ENCODE measurements at places on chromosomes 7 and 10.
A peak's percentile ranks its signal among the peaks of the same experiment; 100 is the strongest.

GRCh38 chr10:35152992-35153391, 26.3 kb downstream of the CREM start:
- DNase-seq = no peak

GRCh38 chr10:50375051-50375452, 123.7 kb upstream of the ASAH2 start:
- DNase-seq = no peak

- no peak for DNase-seq
Observed at GRCh38 chr7:96330193-96330592, 8.3 kb upstream of the SLC25A13 start.

DNA sequence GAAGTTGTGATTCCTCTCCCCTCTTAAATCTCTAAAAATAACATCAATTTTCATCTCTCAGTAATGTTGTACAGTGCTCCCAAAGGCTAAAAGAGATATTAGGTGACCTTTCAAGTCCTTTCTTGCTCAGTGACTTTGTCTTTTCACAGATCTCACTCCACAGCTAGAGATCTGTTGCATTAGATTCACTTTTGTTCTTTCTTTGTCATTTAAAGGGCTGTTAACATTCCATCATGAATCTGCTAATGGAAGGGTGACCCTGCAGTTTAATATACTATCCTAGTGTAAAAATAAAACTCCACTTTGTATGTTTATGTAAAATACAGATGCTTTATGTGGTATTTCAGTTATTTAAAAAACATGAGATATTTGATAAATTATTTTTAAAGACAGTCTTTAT, 30.5 kb downstream of the GNAI1 start:
- DNase-seq = no peak

- no peak for DNase-seq
Observed at GRCh38 chr10:16732376-16732775, 84.8 kb downstream of the RSU1 start.

- DNase-seq = no peak
Observed at GRCh38 chr10:34413214-34413613, 401.9 kb downstream of the PARD3 start.

- no peak for DNase-seq
Observed at GRCh38 chr10:87578842-87579401, 74.2 kb downstream of the MINPP1 start.

DNA sequence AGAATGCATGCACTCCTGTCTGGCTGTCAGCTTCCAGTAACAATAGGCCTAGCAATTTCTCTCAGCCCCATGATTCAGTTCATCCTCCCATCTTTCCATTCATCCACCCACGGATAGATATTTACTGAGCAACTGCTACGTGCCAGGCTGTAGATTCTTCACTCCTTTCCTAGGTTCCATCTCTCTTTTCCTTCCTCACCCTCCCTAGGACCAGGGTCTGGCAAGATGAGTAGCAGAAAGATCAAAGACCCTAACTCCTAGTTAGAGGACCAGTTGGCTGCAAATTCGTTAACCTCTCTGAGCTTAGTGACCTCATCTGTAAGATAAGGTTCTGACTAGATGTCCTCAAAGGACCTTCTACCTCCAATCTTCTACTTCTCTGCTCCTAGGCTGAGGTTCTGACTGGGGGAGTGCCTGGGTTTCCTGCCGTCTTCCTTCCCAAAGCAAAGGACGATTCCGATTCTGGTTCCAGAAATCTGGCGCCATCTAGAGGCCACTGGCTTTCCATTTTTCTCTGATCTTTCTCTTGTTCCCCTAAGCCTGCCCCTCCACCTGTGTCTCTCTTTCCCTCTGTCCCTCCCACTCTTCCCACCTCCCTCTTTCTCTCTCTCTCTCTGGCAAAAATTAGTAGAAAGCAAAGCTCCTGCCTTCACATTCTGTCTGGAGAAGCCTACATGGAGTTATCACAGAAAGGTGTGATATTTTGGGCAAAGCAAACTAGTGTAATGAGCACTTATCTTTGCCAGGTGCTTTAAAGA, 26.2 kb downstream of the TBATA start:
- peak; percentile 26 for DNase-seq

GRCh38 chr7:157576415-157576814, 239.6 kb downstream of the DNAJB6 start:
- DNase-seq = no peak

DNA sequence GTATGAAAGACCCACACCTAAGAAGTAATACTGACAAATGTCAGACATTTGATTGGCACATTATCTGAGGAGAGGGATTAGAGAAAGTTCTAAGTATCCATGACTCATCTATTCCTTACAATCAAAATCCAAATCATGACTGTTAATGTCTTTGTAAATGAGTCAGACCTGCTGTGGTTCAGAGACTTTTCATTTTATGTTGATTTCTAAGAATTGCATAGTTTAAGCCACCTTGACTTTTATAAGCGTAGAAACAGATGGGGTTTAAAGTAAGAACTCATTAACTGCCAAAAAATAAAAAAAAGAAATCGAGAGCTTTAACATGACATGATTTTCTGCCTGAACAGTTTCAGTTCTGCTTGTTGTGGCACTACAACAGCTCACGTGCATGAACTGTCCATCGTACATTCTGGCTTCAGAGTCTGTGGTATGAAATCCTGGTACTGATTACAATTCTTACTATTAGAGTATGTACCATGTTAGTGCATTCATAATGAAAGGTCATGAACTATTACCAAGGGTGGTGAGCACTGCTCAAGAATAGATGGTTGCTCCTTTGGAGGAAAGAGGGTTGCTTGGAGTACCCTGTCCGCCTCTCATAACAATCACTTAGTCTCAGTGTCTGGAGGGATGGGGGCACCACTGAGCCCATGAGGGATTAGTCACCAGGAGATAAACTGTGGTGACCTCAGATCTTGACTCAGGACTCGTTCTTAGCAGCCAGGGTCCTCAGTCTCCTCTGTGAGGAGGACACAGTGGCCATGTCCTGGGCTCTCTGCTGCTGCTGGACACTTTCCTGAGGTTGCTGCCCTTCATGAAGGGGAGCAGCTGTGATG, 42.2 kb downstream of the ACSM6 start:
- no peak for DNase-seq

DNA sequence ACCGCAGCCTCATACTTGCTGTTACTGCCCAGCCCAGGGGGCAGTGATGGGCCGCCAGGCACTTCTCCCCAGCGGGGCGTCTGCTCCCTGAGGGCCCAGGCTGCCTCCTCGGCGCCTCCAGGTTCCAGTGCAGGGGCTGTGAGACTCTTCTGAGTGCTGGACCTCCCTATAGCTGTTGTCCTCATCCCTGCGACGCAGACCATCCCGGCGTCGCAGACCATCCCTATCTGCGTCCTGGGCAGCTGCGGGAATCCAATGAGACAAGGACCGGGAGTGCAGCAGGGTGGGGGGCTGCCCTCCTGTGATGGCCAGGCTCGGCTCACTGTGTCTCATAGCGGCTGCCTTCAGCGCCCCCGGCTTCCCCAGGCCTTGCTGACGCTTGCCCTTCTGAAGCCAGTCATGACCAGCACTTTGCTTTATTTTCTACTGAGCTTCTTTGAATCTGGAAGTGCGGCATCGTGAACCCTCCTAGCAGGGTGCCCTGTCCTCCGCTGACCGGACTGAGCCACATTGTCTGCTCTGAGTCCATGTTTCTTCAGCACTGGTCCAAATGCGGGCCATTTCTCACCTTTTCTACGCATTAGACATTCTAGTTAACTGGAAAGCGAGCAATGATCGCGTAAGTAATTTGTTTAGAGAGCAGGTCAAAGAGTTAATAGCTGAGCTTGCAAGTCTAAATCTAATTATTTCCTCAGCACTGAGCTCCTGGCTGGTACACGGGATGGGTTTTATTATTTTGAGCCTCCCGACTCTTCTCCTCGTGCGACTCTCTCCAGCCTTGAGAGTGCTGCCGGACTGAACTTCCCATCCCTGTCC, 339.5 kb downstream of the WDR37 start:
- no peak for DNase-seq

GRCh38 chr7:105805447-105806019, 70.9 kb downstream of the ATXN7L1 start:
- no peak for DNase-seq

GRCh38 chr10:131123496-131123895, 188.0 kb downstream of the TCERG1L start:
- DNase-seq = no peak

GRCh38 chr7:21029006-21029405, 242.3 kb upstream of the SP8 start:
- no peak for DNase-seq

- DNase-seq = no peak
Observed at GRCh38 chr7:127532151-127532550, 53.2 kb downstream of the GCC1 start.

- DNase-seq = no peak
Observed at GRCh38 chr7:71824006-71824760, 588.0 kb downstream of the CALN1 start.

GRCh38 chr7:99975782-99976521, at the start of gene AZGP1:
Gene AZGP1 (minus strand): TSS chr7:99976031. CDS start chr7:99976020, 11 bp downstream.
- DNase-seq = no peak

GRCh38 chr10:12408472-12408871, 59.1 kb downstream of the CAMK1D start:
- no peak for DNase-seq

- DNase-seq = no peak
Observed at GRCh38 chr10:43671659-43672531, 23.2 kb upstream of the ZNF32 start.

DNA sequence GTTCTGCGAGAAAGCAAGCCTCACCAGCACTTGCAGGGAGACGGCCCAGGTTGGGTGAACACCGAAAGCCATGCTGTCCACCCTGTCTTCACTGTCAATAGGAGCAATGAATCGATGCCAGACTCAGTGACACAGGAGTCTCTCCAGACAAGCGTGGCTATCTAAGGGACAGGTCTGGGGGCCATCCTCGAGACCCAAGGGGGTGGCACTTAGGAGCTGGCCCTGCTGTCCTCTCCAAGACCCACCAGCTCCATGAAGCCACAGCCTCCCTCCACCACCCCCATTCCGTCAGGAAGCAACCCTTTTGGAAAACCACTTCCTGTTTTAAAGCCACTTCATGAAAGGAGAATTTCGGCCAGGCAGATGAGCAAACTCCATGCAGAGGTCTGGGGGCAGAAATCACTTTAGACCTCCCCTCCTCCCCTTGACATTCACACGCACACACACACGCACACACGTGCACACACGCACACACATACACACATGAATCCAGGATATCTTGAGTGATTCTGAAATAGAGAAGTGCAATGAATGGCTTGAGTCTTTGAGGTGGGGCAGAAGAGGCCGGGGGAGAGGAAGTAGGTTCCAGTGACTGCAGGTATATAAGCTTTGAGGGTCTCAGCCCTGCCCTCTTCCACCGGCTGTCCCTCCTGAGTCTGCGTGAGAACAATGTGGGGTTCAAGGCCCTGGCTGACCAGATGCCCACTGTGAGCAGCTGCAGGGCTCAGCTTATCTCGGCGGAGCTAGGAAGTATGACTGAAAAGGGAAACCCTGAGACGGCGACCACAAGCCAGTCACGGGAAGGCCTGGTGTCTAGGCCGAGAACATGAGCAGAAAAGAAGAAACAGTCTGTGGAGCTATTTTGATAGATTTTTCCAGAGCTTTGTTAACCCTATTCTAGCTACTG, 25.0 kb downstream of the RGS10 start:
- DNase-seq = no peak

GRCh38 chr10:34941471-34942357, 126.6 kb upstream of the PARD3 start:
- DNase-seq = no peak

- DNase-seq = no peak
Observed at GRCh38 chr10:77390481-77390891, 247.1 kb downstream of the KCNMA1 start.

- no peak for DNase-seq
Observed at GRCh38 chr10:93259126-93259525, 185.4 kb downstream of the CYP26A1 start.

DNA sequence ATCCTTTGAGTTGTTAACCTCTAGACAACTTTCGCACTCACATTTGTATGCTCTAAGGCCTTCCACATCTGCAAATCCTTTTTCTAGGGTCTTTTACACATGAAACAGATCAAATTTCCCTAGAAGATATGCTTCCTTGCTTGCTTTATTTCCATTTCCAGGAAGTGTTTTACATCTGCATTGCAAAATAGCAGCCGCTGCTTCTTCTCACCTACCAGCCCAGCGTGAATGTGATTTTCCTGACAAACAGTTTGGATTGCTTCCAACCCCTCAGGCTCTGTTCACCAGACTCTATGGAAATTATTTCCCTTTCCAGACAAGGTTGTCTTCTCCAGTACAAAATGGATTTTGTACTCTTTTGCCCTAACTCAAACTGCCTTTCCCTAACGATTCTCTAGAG, 50.9 kb upstream of the PAPSS2 start:
- DNase-seq = no peak

DNA sequence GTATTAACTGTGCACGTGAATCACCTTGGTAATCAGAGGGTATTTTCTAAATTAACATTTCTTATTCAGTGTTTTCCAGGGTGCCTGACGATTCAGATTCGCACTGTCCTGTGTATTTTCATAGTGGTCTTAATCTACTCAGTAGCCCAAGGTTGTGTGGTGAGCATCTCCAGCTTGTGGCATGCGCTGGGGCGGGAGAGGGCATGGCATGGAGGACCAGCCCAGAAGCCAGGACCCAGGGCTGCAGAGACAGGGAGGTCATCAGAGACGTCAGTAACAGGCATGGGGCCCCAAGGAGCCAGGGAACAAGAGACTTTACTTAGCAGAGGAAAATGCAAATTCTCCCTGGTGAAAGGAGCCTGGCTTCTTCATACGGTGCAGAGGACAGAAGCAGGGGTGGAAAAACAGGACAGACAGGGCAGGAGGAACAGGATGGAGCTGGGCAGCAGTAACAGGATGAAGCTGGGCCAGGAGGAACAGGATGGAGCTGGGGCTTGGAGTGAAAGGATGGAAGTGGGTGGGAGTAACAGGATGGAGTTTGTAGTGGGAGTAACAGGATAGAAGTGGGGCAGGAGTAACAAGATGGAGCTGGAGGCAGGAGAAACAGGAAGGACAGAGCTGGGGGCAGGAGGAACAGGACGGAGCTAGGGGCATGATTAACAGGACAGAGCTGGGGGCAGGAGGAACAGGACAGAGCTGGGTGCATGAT, 110.9 kb downstream of the ADCY1 start:
- no peak for DNase-seq

GRCh38 chr7:10874666-10875065, 99.0 kb upstream of the PHF14 start:
- no peak for DNase-seq

DNA sequence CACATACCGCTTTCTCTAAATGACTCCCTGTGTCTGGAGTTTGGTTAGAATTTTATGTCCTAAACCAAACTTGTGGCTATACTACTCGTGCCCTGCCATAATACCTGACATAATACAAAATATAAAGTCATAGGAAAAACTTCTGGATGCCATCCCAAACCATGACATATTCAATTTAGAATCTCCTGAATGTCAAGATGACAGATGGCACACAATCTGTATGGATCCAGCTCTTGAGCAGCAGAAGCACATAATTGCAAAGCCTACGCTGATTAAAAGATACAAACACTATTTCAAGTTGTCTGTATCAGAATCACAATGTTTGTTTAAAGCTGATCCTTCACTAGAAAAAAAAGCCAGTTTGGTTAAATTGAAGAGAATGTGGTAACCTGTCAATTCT, 22.4 kb upstream of the CDC14C start:
- no peak for DNase-seq
